ENCODE measurements at places on chromosomes 4 and X.

DNA sequence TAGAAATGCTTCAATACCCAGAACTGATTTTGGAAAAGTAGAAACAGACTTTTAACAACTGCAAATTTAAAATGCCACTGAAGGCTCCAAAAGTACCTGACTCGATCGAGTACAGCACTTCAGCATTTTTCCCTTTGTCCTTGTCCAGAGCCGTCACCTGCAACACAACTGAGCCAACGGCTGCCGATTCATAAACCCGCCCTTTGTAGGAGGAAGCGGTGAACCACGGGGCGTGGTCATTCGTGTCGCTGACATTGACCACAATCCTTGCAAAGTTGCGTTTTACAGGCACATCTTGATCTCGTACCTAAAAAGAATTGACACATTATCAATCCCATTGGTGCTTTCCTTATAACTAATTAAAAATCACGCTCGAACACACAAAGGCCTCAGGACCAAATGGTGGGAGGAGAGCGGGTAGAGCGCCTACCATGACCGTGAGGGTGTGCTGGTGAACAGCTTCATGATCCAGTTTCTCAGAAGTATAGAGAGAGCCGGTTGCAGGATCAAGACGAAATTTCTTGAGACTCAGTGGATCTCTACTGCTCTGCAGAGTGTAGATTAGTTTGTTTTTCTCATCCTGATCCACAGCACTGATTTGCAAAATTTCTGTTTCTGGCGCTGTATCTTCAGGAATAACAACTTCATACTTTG lies 72.8 kb upstream of the MTNR1A start:
- no peak for DNase-seq

DNA sequence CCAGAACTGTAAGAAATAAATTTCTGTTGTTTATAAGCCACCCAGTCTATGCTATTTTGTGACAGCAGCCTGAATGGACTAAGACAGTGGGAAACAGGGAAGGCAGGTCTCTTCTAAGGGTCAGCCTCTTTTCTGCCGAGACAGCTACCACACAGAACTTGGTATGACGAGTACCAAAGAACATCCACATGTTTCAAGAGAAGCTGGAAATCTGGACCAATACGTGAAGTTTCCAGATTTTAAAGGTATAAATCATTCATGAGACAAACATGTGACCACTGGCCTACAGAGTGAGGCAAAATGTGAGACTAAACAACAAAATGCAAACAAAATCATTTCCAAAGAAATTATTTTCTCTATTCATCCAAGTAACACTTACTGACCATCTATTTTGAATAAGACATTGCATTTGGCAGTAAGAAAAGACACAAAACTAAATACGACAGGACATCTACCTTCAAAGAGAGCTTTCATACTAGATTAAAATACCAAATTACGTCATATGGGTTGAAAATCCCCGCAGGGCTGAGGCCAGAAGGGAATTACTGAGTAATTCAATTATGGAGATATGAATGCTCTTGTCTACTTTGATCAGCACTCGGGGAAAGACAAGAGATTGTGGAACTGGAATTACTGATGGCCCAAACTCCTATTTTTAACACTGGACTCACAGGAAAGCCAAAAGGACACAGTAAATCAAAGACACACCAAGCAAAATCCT lies 7.2 kb downstream of the SCARB2 start:
- DNase-seq, result no peak

- no peak for DNase-seq
Observed at GRCh38 chr4:109708990-109709389, 5.7 kb upstream of the CASP6 start.

- DNase-seq, result no peak
Observed at GRCh38 chr4:154010371-154010770, 221.5 kb upstream of the SFRP2 start.

DNA sequence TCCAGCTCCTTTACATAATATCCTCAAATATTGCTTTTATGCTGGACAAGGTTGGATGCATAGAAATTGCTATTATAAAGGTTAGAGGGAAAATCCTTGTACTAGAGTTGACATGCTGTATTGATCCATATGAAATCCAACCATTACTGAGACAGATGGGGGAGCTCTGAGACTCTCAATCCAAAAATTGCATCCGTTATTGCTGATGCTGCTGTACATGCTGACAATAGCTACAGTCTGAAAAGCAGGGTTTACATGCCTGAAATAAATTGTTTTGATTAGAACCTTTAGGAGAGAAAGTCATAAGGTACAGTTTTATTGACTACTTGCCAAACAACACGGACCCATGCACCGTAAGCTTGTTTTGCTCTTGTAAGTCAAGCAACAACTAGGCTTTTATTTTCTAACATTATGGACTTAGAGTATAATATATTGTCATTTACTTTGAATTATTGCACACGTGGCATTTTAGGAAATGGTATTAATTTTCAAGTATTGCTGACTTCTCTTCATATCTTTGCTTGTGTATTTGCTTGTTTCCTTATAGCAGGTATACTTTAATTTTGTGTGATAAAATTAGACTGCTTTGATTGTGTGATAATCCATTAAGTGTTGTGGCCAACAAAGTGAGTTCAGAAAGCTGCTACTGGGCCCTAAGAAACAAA lies 1365.2 kb downstream of the STIM2 start:
- DNase-seq, result no peak

GRCh38 chr4:53889326-53890055 lies 174.9 kb downstream of the CHIC2 start:
- no peak for DNase-seq

- DNase-seq, result no peak
Observed at GRCh38 chr4:134408897-134409296, 207.3 kb upstream of the PABPC4L start.

GRCh38 chrX:17732138-17732783 lies 5.0 kb upstream of the SCML1 start:
- DNase-seq, result no peak

DNA sequence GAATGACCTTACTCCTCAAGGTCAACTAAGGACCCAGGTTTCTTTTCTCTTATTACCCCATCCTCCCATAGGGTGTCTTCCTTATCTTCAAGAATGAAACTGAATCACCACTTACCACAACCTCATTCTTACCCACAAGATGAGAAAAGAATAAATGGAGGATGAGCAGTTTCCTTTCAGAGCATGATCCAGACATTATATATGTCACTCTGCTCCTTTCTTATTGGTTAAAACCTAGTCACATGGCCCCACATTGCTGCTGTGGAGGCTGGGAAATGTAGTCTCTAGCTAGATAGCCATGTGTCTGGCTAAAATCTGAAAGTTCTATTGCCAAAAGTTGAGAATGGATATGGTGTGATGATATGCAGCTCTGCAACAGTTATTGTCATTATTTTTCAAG lies 62.4 kb upstream of the RAI2 start:
- no peak for DNase-seq

DNA sequence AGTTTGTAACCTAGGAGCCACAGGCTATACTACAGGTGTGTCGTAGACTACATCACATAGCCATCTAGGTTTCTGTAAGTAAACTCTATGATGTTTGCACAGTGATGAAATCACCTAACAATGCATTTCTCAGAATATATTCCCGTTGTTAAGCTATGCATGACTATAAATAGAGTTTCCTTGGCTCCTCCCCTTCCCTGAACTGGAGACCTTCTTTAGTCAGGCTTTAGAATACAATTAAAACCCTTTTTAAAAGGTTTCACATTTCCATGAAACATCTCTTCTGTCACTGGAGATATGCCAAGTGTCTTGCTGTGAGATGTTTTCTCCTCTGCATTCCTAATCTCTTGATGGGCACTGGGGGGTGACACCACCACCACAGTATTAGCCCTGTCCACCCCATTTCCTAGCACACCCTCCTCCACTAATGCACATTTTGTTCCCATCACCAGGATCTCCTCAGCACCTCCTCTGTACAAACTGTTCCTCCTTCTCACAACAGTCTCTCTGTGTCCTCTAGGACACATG lies 334.6 kb upstream of the CPEB2 start:
- no peak for DNase-seq

GRCh38 chr4:10893395-10893794 lies 208.8 kb upstream of the CLNK start:
- DNase-seq, result no peak

GRCh38 chr4:123356921-123357320 lies 39.7 kb upstream of the SPRY1 start:
- no peak for DNase-seq

- no peak for DNase-seq
Observed at GRCh38 chrX:118550792-118551191, 55.2 kb downstream of the DOCK11 start.

DNA sequence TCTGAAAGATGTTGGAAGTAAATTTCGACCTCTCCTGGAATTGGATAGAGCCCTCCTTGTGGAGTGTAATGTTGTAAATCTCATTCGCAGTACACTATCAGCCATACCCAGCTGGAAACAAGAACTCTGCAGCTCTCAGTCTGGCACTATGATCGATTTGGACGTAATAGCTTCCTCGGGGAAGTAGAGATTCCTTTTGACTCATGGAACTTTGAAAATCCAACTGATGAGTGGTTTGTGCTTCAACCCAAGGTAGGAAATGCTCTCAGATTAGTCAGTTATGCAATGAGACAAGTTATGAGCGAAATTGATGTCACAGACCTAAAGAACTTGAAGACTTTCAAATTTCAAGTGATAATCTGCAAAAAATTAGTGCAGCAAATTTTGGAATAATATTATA lies 103.9 kb downstream of the SYTL5 start:
- no peak for DNase-seq

GRCh38 chrX:71636438-71637252 lies 18.3 kb upstream of the CXCR3 start:
- DNase-seq, result no peak

DNA sequence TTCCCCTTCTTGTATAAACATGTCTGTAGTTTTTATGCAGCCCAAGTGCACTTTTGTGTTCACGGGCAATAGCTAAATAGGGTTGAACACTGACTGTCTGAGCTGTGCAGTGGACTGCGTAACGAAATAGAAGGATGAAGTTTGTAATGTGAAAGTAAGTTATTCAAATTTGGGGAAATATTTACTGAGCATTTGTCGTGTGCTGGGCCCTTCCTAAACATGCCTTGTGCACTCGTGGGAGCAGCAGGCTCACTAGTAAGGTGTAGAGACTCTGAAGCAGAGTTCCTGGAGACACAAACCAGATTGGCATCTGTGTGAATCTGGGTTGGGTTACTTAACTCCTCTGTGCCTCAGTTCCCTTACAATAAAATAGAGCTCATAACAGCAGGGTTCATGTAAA lies 51.7 kb upstream of the C1QTNF7 start:
- no peak for DNase-seq

DNA sequence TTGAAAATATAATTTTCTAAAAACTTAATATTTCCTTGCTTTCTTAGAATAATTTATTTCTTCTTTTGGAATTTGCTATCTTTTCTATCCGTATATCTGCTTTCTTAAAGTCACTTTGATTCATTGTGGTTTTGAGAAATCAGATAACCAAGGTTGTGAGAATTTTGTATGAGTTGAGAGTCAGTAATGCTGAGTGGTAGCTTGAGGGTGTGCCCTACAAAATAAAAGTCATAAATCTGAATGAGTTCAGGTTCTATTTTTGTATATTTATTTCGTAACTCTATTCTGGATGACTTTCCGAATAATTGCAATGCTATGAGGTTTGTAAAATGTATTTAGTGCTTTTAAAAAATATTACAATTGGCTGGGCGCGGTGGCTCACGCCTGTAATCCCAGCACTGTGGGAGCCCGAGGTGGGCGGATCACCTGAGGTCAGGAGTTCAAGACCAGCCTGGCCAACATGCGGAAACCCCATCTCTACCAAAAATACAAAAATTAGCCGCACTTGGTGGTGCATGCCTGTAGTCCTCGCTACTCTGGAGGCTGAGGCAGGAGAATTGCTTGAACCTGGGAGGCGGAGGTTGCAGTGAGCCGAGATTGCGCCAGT lies 8.9 kb downstream of the COPS4 start:
- DNase-seq, result no peak

DNA sequence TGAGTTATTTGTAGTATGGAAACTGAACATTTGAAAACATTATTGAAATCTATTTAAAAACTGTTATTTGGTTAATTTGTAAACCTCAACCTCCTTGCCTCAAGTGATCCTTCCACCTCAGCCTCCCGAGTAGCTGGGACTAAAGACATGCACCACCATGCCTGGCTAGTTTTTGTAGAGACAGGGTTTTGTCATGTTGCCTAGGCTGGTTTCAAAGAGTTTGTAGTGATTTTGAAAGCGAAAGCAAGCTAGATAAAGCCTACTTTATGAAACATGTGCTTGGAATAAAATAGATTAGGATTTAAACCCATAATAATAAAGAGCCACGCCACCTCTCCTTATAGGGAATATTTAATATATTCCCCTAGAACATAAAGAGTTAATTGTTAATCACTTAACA lies 23.5 kb downstream of the ARSJ start:
- DNase-seq, result no peak

DNA sequence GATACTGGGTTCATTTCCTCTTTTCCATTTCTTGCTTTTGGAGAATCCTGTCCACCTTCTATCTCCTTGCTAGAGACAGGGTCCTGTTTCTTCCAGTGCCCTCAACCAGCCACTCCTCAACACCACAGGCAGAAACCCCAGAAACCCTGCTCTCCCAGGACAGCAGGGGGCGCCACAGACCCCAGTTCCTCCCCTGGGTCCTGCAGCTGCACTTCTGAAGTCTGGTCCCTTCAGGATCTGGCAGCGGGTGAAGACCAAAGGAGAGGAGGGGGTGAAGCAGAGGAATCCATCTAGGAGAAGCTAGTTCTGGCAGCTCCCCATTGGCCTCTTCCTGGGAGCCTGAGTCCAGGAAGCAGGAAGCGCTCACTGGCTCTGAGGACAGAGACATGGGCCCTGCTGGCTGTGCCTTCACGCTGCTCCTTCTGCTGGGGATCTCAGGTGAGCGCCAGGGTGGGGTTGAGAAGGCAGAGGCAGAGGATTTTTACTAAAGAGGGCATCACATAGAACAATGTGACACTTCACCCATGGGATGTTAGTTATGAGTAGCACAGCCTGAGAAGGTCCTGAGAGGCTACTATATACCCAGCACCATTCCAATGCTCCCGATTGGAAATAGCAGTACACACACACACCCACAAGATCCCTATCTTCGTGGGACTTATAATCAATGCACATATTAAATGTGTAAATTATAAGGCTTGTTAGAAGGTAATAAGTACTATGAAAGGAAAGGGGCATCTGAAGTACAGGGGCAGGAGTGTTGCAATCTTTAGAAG lies at the start of gene PRSS48:
TSS of gene PRSS48 (plus strand) at position 375 of the 776 bp plus-strand sequence. CDS start at position 387, 12 bp downstream.
- DNase-seq, result no peak

DNA sequence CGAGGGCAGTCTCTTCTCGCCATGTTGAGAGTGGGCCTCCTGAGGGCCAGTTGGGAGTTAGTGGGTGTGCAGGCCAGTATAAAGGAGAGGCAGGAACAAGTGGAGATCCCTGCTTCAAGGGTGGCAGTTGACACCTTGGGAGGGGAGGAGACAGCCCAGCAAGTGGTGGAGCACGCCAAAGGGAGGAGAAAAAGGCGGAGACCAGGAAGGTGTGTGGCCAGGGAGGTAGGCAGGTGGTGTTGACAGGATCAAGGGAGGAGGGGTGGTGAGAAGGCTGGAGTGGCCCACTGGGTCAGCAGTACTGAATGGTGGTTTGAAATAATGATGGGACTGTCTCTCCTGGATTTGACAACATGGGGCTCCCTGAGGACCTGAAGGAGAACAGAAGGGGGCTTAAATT lies 32.6 kb downstream of the ZNF185 start:
- DNase-seq, result no peak
